ENCODE measurements at places on chromosomes 6 and 20.

- DNase-seq: peak; percentile 12
Measured at GRCh38 chr20:36629719-36630681, 16.0 kb downstream of the SLA2 start.

DNA sequence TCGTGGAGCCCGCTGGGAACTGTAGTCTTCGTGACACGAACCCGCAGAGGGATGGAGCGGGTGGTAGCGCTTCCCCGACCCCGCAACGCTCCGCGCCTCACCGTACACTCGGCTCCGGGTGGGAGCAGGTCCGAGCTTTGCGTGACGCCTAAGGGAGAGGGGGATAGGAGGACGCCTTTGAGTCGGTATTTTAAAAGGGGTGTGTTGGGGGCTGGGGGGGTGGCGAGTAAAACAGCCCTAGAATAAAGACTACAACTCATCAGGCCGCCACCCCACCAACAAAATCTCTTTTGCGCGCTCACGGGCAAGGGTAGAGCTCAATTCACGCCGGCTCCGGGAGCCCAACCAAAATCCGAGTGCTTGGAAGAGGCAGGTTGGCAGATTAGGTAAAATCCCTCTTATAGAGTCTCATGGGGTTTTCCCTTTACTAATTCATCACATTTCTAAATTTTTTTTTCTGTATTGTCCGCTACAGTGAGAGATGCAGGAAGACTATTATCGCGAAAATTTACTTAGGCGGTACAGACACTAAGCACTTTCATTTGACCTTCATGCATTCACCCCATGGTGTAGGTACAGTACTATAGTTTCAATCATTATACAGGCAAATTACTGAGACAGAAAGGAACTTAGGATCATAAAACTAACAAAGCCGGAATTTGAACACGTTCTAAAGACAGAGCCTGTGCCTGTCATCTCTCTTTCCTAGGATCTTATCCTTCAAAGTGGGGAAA, 706 bp upstream of the SNX14 start:
- DNase-seq: peak; percentile 7

DNA sequence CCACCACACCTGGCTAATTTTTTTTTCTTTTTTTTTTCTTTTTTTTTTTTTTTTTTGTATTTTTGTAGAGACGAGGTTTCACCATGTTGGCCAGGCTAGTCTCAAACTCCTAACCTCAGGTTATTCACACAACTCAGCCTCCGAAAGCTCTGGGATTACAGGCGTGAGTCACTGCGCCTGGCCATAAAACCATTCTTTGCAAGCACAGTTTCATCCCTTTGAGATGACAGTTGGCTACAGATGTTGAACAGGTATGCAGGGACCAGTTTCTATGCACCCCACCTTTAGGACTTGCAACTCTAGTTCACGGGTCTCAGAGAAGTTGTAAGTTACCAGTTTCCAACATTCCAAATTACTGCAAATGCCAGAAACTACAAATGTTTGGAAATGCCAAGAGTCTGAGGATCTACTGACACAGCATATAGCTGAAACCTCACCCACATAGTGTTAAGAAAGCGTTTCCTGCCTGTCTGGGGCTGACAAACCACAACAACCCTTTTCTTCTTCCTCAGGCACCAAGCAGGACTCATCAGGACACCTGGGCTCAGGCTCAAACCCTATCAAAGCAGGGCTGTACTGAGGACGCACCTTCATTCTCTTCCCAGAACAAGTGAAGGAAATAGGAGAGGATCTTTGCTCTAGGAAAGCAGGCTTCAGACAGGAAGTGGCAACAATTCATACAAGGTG, 22.9 kb downstream of the ARHGAP18 start:
- DNase-seq: peak; percentile 72

- peak; percentile 41 for DNase-seq
Measured at GRCh38 chr20:36856691-36857635, 19.0 kb upstream of the TLDC2 start.

DNA sequence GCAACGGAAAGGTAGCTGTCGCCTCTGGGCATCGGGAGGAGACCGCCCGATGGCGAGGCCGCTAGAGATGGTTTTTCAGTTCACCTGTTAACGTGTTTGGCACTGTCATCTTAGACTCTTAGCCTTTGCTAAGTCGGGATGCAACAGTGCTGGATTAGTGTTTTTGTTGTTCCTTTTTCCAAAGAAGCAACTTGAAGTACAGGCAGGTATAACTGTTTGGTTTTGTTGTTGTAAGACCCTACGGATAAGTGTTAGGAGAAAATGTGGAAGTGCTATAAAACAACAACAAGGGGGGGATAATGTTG, 723 bp downstream of the MANEA start:
- DNase-seq: no peak

- DNase-seq: no peak
Measured at GRCh38 chr6:114816678-114817077, 473.9 kb upstream of the HS3ST5 start.

GRCh38 chr6:38715016-38715689, at the start of gene DNAH8:
Gene DNAH8 (plus strand): TSS chr6:38715311. CDS start chr6:38722810, 7,499 bp downstream.
- DNase-seq: peak; percentile 29

DNA sequence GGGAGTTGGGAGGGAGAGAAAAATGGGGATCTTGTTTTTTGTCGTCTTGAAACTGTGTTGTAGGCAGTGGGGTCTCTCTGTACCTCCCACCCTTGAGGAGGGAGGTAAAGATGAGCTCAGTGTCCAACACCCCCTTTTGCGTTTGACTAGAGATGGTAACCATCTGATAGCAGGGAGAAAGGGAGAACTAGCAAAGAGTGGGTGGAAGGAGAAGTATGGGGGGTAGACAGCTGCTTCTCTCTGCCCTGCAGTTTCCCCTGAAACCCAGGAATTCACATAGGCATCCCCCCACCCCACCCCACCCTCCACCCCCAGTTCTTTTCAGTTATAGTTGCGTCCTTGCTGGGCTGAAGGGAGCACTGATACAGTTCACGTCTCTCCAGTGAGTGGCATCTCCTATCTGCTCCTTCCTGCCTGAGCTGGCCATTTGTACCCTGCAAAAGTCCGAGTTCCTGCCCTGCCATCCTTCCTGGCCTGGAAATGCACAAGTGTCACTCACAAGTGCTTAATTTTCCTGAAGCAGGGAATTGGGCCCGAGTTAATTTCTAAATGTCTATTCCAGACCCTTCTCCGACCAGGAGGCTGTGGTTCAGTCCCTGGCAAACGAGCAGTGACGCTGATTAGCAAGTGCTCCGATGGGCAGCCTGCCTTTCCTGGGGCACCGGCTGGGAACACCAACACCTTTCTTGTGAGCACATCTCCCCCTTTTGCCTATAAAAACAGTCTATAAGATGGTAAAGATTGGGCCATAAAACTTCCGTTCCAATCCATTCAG, 1.5 kb downstream of the SIRPA start:
- no peak for DNase-seq

GRCh38 chr6:21967056-21967974, 329.5 kb downstream of the PRL start:
- DNase-seq: no peak

DNA sequence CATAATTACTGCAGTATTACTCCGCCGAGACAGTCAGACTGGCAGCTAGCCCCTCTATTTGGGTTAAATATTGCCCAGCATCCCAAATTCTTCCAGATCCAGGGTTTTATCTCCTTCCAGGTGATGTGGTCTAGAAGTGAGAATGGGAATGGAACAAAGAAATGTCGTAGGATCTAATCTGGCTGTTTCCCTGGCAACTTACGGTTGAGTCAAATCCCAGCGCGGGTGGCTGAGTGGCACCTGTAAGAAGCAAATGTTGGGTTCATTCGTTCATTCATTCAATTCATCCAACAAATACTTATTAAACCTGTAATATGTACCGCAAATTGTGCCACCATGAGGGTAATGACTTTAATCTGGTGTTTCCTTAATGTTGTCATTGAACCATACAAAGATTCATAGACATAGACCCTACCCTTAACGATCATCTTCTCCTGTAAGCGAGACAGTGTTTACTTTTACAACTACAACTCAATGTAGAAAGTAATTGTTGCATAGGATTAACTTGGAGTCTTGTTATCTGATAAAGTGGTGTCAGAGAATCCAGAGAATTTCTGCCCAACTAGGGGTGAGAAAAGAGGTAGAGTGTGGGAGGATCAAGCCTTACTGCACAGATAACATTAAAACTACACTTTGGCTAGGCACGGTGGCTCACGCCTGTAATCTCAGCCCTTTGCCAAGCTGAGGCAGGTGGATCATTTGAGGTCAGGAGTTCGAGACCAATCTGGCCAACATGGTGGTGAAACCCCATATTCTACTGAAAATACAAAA, 91.3 kb upstream of the ADGRF1 start:
- DNase-seq: no peak

DNA sequence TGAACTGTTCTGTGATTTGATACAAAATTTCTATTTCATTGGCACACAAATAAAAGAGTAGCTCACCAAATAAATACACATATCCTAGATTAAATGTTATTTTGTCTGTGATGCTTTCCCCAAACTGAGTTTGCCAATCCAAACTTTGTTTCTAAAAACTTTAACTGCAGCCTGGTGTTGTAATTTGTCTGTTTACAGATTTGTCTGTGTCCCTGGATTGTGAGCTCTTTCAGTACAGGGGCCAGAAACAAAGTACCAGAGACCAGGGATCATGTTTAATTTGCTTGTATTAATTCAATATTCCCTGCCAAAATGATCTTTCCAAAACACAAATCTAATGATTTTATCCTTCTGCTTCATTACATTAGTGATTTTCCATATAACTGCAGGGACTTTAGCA, 1044.6 kb upstream of the GJE1 start:
- no peak for DNase-seq

GRCh38 chr6:113995634-113996033, 24.7 kb upstream of the HDAC2 start:
- DNase-seq: no peak

DNA sequence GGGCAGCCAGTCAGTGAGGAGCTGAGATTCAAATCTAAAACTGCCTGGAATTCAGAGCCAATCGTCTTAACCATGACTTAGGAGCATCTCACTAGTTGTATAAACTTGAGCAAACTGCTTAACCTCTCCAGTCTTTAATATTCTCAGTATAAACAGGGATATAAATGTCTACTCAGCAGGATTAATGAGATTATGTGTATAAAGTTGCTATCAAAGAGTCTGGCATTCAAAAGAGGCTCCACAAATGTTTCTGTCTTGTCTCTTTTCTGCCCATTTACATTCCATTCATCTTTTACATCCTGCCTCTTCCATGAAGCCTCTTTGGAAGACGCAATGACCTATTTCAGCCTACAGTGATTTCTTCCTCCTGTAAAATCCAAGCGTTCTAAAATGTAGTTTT, 66.9 kb downstream of the BLOC1S5 start:
- no peak for DNase-seq

- DNase-seq: no peak
Measured at GRCh38 chr6:4816904-4817303, 40.7 kb downstream of the CDYL start.

GRCh38 chr6:84258268-84258667, 30.8 kb upstream of the CEP162 start:
- DNase-seq: no peak

DNA sequence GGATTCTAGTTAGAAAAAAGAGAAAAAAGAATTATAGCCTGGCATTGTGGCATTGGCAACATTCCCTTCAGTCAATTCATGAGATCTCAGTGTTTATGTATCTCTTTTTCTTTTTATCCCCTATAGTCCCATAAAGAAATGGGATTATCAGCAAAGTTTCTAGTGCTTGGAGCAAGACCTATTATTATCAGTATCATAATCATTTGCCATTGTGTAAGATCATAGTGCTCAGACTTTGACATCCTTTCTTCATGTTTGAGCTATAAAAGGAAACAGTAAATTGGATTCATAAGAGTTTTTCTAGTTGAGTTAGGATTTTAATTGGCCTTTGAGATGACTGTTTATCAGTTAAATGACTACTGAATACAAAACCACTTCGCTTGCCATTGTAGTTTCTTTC, 295.6 kb downstream of the GRIK2 start:
- no peak for DNase-seq

GRCh38 chr6:123956492-123957139, 153.0 kb downstream of the NKAIN2 start:
- no peak for DNase-seq

GRCh38 chr6:123655521-123656306, 19.0 kb upstream of the TRDN start:
- no peak for DNase-seq

GRCh38 chr20:19582782-19583181, 175.3 kb upstream of the RIN2 start:
- DNase-seq: no peak

- DNase-seq: no peak
Measured at GRCh38 chr6:44662461-44663121, 275.1 kb downstream of the CDC5L start.

- DNase-seq: no peak
Measured at GRCh38 chr6:152671171-152671570, 26.5 kb upstream of the MYCT1 start.

DNA sequence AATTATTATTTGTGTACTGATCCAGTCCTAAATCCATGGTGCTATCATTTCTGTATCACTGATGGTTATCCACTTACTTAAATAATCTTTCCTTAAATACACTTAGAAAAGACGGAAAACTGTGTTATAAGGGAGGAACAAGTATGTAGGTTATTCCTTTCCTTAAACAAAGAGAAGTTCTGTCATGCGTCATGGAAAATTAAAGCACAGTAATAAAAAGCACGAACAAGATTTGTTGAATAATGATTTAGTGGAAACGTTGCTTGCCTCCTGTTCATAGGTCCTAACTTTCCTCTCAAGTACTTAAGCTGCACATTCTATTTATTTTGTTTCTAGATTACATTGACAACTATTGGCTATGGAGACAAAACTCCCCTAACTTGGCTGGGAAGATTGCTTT, 120.4 kb downstream of the KHDC1L start:
- DNase-seq: no peak

DNA sequence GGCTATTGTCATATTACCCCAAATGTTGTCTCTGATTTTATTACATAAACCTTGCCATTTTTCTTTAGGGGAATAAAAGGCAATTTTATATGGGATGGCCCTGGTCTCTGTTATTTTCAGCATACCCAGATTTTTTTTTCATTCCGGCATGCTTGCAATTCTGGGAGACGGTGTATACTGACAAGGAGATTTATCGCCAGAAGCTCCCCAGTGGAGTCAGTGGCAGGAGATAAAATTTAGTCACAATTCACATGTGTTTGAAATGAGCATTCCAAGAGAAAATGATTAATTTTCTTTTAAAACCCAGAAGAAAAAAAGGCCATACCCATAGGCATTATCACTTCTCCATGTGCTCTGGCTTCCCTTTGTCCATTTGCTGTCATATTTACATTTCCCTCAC, 250.8 kb upstream of the RSPO3 start:
- DNase-seq: no peak

DNA sequence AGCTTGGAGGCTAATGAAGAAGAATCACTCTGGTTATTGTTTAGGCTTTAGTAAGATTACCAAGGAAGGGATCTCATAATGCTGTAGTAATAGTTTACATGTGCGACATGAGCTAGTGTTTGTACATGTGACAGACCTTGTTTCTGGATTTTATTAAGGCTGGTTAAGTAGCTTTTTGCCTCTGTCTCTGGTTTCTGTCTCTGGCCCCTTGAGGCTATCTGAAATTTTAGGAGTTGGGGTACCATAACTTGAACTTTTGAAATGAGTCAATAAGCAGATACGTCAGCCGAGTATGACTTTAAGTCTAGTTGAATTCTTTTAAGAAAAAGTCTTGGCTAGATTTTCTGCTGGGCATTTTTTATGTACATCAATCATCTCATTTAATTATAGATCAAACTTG, 9.5 kb downstream of the CBFA2T2 start:
- DNase-seq: no peak

- DNase-seq: no peak
Measured at GRCh38 chr20:32382102-32382950, 24.2 kb downstream of the ASXL1 start.
